ENCODE measurements at places on chromosomes 12 and 14.

DNA sequence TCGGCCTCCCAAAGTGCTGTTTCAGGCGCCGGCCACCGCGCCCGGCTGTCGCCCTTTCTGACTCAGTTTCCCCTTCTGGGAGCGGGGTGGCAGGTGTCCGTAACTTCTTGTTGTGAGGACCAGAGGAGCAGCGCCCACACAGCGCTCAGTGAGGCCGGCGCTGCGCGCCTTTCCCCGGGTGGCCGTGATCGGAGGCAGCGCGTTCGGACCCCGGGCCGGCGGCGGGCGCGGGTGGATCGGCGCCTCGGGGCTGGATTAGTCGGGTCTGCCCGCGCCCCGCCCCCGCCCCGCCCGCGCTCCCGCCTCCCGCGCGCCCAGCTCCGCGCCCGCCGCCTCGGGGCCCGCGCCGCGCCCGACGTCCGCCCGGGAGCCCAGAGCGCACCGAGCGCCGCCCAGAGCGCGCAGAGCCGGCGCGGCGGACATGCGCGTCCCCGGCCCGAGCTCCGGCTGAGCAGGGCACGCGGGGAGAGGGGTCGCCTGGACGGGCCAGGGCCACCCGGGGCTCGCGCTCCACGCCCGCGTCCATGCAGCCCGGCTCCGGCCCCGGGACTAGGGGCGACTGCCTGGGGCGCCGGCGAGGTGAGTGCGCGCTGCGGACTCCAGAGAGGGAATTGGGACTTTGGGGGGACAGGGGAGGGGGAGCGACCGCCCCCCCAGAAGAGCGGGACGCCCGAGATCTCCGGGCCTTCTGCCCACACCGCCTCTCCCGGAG is 50.6 kb downstream of the LRCOL1 start:
- DNase-seq = no peak

GRCh38 chr12:44874981-44875416 is 1.1 kb downstream of the NELL2 start:
- no peak for DNase-seq

GRCh38 chr12:85549640-85550039 is 269.6 kb downstream of the ALX1 start:
- no peak for DNase-seq

DNA sequence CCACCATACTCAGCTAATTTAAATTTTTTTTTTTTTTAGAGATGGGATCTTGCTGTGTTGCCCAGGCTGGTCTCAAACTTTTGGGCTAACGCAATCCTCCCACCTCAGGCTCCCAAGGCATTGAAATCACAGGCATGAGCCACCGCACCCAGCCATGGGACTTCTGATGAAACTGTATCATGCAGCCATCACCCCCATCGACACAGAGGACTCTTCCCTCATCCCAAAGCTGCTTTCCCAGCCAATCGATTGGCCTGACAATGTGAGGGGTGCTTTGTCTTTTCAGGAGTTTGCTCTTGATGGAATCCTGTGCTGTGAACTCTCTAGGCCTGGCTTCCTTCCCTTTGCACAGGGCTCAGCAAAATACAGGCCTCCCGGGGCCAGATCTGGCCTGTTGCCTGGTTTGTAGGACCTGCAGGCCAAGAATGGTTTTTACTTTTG is 59.6 kb upstream of the NCOR2 start:
- DNase-seq = peak; percentile 65

DNA sequence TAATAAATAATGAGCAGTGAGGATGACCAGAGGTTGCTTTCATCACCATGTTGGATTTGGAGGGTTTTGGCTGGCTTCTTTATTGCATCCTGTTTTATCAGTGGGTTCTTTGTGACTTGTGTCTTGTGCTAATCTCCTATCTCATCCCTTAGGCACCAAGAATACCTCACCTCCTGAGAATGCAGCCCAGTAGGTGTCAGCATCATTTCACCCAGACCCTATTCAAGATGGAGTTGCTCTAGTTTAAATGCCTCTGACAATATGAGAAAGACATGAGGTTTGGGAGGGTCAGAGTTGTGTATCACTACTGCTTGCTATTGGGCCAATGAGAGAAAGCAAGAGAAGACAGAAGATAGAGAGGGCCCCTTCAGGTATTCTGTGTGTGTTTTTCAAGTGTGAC is 592.2 kb downstream of the ETNK1 start:
- DNase-seq = no peak

DNA sequence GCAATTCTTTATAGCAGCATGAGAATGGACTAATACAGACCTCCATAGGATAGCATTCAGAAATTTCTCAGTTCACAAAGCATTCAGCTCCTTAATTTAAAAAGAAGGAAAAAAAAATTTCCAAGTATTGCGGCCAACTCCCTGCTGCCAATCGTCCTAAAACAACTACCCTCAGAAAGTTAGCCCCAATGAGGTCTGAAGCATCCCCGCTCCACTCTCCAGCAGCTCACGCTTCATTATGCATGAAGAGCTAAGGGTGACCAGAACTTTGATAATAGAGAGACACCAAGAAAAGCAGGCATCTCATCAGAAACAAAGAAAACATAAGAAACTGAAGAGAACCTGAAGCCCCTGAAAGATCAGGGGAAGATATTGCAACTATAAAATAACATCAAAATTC is 172.8 kb upstream of the NUDT4 start:
- no peak for DNase-seq

Measured in suppressor macrophage (primary cell).